ENCODE measurements at places on chromosomes 5 and 9. TPM values are rescaled to one million over a fixed set of nuclear protein-coding genes. Genes with fewer than 3 reads are reported as not detected.
A peak's percentile ranks its signal among the peaks of the same experiment; 100 is the strongest.

DNA sequence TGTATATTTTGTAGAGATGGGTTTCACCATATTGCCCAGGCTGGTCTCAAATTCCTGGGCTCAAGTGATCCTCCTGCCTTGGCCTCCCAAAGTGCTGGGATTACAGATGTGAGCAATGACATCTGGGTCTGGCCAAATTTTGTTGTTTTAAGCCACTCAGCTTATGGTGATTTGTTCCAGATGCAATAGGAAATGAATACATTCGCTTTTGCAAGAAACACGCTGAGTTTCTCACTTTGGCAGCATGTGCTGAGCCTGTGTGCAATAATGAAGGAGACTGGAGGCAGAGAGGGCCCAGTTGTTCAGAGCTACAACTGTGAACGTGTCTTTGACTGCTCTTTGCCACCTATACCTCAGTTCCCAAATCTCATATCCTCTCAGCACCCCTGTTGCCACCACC is 56.4 kb downstream of the KIF4B start:
- no peak for DNase-seq

- DNase-seq, result no peak
Measured at GRCh38 chr5:116469631-116470030, 105.0 kb downstream of the SEMA6A start.

Gene POU5F2
- 1.3 TPM for total RNA-seq

DNA sequence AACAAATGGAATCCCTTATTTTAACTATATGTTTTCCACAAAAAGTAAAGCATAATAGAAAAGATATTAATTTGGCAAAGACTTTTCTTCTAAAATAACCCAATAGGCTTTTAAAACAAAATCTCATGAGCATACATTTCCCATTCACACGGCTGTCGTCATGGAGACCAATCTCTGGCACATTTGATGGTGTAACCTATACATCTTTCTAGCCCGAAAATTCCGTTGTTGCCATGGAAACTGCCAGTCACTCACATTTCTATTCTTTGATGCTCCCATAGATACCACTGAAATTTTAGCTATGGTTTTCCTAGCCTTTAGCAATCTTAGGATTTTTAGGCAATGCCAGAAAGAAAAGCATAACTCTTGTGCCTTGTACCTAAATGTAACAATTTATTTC is 262.9 kb upstream of the TRPM3 start:
- DNase-seq, result no peak

DNA sequence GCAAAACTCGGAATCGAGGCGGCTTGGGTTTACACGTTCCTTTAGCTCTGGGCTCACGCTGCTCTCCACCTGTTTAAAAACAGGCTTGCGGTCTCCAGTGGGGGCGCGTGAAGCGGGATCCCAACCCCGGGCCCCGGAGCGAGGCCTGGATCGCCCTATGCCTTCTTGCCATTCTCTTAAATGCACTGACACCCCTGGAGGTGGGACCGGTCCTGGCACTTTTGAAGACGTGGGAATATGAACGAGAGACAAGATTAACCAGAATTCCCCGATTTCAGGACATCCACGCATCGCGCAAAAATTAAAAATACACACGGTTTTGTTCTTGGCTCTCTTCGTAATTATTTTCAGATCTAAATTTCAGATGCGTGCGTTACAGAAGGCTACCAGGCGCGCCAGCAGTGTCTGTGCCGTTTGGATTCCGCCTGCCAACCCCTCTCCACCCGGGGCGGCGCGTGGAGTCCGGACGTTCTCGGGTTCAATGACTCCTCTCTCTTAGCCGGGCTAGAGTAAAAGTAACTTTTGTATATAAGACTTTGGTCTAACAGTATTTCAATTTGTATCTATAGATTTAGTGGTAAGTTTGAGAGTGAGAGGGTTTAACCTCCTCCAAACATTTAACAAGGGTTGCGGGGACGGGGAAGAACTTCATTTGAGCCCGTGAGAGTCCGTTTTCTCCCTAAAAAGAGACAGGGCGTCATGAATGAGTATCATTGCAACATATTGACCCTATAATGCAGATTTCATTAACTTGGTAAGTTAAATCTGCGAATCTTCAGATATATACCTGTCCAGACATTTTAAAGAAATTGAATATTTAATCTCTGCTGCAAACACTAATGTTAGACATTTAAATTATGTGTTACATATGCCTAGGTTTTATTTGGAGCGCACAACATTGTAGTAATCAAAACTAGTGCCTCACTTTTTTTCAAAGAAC is 3.8 kb downstream of the FOXD1 start:
- no peak for DNase-seq

Gene C6
- total RNA-seq, result not detected

- peak; percentile 21 for DNase-seq
Measured at GRCh38 chr5:125263356-125263755, 516.9 kb upstream of the ZNF608 start.

GRCh38 chr9:124384846-124385245 is 30.4 kb downstream of the PSMB7 start:
- DNase-seq, result no peak

GRCh38 chr5:54693936-54694657 is 176.5 kb downstream of the SNX18 start:
- no peak for DNase-seq

DNA sequence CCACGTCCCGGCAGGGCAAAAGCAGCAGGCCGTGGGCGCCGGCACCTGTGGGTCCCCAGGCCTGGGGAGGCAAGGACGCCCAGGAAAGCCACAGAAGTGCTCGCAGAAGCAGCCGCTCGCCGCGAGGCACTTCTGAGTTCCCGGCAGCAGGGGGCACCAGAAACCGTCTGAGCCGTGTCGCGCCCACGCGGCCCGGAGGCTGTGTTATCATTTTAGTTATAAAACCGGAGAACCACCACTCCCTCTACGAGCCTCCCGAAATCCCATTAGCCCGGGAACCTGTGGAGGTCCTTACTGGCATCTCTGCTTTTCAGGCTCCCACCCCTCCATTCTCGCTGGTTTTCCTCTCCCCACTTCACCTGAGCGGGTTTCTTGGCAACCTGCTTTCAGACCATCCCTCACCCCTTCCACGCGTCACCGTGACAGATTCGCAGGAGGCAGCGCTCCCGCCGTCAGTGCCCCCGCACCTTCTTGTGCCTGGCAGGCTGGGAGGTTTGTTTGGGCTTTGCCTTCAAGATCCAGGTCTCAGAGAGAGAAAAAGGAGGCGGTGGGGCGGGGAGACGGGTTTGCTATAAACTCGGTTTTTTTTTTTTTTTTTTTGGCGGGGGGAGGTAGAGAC is 2.3 kb downstream of the GDNF start:
- DNase-seq, result peak; percentile 83

DNA sequence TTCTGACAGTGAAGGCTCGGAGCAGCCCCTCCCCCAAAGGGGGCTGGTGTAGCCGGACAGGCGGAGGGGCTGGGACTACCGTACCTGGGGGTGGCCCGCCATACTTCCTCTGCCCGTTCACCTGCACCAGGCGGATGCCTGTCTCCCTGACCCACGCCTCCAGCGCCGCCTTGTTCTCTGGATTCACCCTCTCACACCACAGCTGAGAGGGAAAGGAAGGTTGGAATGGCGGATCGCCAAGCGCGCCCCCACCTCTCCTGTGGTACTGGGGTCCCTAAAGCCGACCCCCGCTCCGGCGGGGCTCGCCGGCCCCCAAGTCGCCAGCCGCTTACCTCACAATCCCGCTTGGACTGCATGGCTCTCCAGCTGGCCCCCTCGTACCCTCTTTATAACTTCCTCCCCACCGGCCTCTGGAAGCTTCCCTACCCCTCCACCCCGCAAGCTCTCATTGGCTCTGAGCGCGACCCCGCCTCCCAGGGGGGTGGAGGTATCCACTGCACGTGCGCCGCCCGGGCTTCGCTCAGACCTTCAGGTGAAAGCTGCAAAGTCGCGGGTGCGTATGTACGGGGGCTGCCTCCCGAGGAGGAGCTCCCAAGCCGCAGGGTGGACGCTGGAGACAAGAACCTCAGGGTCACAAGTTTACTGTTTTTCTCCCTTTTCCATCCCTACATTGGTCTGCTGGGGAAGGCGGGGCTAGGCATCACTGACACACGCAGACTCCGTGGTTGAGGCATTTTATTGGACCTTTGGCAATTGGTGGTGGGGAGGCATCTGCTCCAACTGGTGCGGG is at the start of gene DND1:
Gene DND1, minus strand, starts transcription at position 390 of the 790 bp plus-strand sequence. Its CDS starts 34 bp downstream, at position 356.
- DNase-seq, result no peak

GRCh38 chr5:149054416-149054815 is 8.4 kb downstream of the SH3TC2 start:
- DNase-seq, result peak; percentile 40

DNA sequence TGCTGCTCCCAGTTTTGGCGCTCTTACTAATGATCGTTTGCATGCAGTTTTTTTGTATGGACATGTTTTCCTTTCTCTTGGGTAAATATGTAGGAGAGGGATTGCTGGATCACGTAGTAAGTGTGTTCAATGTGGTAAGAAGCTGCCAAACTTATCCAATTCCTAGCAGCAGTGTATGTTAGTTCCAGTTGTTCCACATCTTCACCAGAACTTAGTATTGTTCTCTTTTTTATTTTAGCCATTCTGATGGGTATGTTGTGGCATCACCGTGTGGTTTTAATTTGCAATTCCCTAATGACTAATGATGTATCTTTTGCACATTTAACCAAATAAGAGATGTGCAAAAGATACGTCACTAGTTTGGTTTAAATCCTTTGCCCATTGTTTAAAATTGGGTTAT is 65.9 kb downstream of the IPPK start:
- DNase-seq, result no peak

Gene CRHBP
- not detected for total RNA-seq

- DNase-seq, result peak; percentile 49
Measured at GRCh38 chr5:103475629-103476240, 86.9 kb downstream of the NUDT12 start.

GRCh38 chr9:95517559-95518425 is 1.0 kb upstream of the PTCH1 start:
- DNase-seq, result no peak

DNA sequence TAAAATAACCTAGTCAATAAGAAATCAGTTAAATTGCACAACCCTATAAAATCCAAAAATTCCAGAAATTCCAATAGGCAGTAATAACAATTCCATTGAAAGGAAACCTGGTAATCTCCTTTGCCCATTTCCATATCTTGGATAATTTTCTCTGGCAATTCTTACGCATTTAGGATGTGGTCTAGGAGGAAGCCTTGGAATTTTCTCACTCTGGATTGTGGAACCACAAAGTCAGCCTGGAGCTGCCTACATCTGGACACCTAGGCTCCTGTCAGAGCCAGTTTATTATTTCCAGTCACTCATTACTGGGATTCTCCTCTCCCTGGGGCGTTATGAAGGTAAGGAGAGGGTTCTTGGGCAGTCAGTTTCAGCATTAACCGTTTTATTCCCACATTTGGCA is 40.3 kb upstream of the GNE start:
- DNase-seq, result peak; percentile 86

Gene C9
- total RNA-seq, result not detected

Gene TMEM252
- total RNA-seq, result not detected

DNA sequence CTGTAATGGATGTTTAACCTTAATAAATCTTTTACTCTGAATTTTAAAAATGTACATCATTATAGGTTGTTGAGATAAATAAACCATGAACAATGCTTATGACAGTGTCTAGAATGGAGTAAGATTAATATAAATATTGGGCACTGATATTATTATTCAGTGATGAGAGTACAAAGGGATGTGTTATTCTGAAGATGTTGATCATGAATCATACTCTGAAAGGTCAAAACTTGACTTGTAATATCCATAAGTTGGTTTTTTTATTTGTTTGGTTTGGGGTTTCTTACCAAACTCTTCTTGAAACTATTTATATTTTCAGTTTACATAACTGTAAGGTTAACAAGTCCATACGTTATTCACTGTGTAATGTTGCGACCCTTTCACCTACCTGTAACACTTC is 163.2 kb downstream of the MPDZ start:
- no peak for DNase-seq

DNA sequence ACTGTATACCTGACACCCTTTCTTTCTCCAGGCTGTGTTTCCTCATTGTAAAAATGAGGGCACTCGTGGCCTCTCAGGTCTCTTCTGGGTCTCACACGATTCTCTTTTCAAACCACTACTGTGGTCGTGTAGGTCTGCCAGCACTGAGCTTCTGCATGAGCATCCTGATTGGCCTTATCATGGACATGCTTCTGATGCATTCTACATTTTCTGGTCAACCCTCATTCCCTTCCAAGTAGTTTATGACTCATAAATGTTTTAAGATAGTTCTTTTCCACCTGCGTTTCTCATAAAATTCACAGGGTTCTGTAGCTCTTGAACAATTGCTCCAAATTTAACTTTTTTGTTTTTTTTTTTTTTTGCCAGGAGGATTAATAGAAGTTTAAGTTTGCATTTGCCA is 294.8 kb downstream of the KCTD16 start:
- no peak for DNase-seq

- peak; percentile 99 for DNase-seq
Measured at GRCh38 chr9:127187231-127187956, 65.0 kb upstream of the ANGPTL2 start.

DNA sequence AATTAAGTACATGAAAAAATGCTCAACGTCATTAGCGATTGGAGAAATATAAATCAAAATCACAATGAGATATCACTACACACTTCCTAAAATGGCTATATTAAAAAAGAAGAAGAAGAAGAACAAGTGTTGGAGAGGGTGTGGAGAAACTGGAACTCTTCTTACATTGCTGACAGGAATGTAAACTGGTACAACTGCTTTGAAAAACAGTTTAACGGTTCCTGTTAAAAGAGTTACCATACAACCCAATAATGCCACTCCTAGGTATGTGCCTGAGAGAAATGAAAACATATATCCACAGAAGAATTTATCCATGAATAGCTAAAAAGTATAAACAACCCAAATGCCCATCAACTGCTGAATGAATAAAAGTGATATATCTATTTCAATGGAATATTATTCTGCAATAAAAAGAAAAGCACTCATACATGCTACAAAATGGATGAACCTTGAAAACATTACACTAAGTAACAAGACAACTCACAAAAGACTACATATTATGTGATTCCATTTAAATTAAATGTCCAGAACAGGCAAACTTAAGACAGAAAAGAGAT is 9.0 kb downstream of the FEM1C start:
- DNase-seq, result no peak

- DNase-seq, result no peak
Measured at GRCh38 chr5:1180096-1180495, 21.3 kb upstream of the SLC6A19 start.

GRCh38 chr9:109812818-109813281 is 32.9 kb downstream of the PALM2AKAP2 start:
- peak; percentile 43 for DNase-seq

DNA sequence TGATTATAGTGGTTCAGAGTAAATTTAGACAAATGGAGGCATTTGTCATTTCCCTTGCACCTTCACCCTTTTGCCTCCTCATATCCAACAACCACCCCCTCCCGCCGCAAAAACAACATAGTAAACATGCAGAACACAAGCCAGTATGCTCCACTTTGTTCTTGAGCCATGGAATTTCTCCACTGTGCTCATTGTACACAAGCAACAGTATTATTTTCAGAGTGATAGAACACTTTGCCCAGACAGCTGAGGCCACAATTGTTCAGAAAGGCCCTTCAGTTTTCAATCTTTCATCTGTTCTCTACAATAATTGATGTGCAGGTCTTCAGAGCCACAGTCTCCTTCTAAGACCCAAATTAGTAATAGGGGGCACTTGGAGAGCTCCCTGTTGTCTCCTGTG is 272.8 kb upstream of the SLC30A5 start:
- DNase-seq, result no peak

- DNase-seq, result no peak
Measured at GRCh38 chr5:9405196-9405754, 140.6 kb downstream of the SEMA5A start.

Gene NUTM2F
- not detected for total RNA-seq

Gene GRIN1
- not detected for total RNA-seq

Measured in fibroblast of villous mesenchyme (primary cell).